ENCODE measurements at places on chromosomes 4 and X.

DNA sequence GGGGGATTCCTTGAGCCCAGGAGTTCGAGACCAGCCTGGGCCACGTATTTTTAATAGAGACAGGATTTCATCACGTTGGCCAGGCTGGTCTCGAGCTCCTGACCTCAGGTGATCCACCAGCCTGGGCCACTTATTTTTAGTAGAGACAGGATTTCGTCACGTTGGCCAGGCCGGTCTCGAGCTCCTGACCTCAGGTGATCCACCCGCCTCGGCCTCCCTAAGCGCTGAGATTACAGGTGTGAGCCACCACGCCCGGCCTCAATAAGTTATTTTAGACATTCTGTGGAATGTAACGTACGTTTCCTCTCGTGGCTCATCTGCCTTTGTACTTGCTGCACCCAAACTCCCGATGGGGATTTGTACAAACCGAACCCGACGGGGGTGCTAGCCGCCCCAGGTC lies 8.8 kb downstream of the ASMT start:
- no peak for DNase-seq

DNA sequence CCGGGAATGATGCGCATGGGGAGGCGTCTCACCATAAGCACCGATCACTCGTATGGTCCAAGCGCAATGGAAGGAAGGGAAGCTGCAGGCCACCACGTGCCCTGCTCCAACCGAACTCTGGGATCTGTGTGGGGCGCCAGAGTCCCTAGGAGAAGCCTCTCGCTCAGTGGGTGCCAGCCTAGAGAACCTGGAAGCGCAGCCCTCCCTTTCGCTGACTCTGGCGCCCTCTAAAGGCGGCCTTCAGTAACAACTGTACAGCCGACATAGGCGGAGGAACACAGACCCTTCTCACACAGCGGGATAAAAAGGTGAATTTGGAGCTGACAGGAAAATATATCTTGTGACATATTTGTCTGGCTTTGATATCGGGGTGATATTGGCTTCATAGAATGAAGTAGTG lies 76.0 kb downstream of the INTS6L start:
- peak; percentile 18 for DNase-seq

DNA sequence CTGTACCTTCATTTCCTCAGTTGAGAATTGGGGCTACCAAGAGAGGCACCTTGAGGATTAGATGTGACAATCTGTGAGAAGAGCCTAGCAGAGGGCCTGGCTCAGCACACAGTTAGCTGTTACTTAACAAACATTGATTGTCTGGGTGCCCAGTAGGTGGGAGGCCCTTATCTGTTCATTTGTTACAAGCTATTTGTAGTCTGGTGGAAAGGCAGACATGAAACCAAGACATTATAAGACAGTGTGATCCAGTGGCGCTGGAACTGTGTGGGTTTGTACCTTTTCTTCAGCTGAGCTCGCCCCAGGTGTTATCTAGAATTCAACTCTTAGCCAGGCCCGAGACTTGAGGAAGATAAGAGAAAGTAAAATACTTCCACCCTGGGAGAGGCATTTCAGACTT lies 16.9 kb downstream of the AKAP4 start:
- DNase-seq, result no peak

DNA sequence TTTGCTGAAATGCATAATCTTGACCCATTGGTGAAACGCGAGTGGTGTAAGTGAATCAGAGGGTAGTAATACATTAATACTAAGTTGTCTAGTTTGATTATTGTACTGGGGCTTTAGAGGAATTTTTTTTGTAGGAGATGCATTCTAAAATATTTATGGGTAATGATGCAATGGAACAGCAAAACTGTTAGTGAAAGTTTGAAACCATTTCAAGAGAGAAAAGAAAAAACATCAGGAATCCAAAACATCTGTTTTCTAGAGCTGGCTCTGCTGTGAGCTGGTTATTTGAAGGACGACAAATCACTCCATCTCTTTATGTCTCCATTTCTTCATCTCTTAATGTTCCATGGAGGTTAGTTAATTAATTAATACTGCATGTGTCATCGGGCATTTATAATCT lies 351.9 kb upstream of the FAT1 start:
- no peak for DNase-seq

GRCh38 chr4:109016200-109016599 lies 253.3 kb upstream of the ETNPPL start:
- no peak for DNase-seq

GRCh38 chr4:119125931-119126330 lies 9.7 kb upstream of the MYOZ2 start:
- DNase-seq, result no peak

DNA sequence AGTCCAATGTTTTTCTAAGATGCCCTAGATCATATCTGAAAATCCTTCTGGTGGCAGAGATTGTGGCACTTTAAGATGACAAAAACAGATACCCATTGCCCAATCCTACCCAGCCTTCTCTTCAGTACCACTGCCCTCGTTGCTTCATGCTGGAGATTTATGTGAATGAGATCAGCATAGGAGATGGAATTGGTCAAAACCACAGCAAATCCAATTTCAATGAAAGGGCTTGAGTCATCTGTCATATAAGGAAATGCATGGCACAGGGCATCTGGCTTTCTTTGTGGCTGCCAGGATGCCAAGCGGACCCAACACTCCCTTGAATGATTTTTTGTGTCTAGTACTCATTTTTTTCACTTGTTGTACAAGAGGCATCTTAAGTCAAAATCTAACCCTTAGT lies 16.8 kb downstream of the AFF2 start:
- no peak for DNase-seq

- DNase-seq, result no peak
Observed at GRCh38 chrX:19350941-19351384, 7.2 kb downstream of the PDHA1 start.

DNA sequence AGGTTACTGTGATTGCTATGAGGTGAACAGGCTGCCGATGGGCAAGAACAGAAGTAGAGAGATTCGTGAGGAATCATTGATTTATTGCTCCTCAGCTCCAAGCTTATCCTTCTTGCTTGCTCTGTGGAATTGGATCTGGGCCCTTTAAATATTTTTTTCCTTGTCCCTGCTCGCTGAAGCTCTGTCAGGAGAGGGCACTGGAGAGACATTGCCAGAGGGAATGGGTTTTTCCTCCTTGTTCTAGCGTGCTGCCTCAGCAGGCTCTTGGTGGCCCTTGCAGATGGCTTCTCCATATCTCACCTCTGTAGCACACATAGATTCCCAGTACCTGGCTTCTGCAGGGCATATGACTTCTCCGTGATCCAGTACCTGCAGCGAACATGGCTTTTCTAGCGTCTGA lies 67.4 kb downstream of the CNGA2 start:
- no peak for DNase-seq

- DNase-seq, result no peak
Observed at GRCh38 chr4:74189331-74190043, 31.6 kb downstream of the MTHFD2L start.

- no peak for DNase-seq
Observed at GRCh38 chrX:6849716-6850414, 297.6 kb upstream of the STS start.

DNA sequence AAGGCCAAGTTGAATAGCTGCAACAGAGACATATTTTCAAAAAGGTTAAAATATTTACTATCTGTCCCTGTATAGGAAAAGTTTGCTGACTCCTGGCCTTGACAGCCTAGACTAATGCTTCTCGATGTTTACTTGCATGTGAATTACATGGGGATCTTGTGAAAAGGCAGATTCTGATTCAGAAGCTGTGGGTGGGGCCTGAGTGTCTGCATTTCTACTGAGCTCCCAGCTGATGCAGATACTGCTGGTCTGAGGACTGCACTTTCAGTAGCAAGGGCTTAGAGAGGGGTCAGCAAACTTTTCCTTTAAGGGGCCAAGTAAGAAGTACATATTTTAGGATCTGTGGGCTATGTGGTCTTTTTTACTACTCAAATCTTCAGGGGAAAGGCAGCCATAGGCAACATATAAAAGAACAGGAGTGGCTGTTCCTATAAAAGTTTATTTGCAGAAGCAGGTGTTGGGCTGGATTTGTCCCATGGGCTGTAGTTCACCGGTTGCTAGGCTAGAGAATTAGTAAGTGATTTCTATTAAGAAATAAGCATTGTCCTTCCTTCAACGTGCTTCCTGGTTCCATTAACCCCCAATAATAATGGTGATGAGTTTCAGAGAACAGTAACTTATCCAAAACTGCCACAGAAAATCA lies 97.2 kb upstream of the PDE5A start:
- no peak for DNase-seq

- peak; percentile 13 for DNase-seq
Observed at GRCh38 chrX:143634663-143635455, 1.0 kb downstream of the SLITRK4 start.

- DNase-seq, result no peak
Observed at GRCh38 chr4:183017962-183018361, 81.1 kb upstream of the WWC2 start.

- peak; percentile 69 for DNase-seq
Observed at GRCh38 chrX:69503782-69504625, at the start of gene NALF2. TSS of gene NALF2 (plus strand) at chrX:69504326. CDS start at chrX:69505283, 957 bp downstream.

Data from body of pancreas (tissue), 4 donors.